ENCODE measurements at places on chromosomes 16 and 17. TPM values are rescaled to one million over a fixed set of nuclear protein-coding genes. Genes with fewer than 3 reads are reported as not detected.

Gene PVALEF
- 0.21 TPM for total RNA-seq

DNA sequence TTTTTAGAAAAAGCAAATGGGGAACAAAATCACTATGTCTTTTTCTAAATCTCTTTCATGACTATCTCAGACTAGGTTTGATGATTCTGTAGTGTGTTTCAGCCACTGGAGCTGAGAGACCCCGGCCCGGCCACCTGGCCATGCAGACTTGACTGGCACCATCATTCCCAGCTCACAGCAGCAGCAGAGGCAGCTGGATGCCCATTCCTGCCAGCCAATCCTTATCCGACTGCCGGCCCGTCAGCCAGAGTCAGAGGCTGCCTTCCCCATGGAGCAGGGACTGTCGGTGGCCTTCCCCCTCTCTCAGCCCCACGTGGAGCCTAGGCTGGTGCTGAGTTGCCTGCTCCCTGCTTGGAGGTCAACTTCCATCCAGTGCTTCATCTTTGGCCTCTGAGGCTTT is 56.0 kb upstream of the WSB1 start:
- DNase-seq, result no peak

Gene FOXL1
- total RNA-seq, result 1.5 TPM

DNA sequence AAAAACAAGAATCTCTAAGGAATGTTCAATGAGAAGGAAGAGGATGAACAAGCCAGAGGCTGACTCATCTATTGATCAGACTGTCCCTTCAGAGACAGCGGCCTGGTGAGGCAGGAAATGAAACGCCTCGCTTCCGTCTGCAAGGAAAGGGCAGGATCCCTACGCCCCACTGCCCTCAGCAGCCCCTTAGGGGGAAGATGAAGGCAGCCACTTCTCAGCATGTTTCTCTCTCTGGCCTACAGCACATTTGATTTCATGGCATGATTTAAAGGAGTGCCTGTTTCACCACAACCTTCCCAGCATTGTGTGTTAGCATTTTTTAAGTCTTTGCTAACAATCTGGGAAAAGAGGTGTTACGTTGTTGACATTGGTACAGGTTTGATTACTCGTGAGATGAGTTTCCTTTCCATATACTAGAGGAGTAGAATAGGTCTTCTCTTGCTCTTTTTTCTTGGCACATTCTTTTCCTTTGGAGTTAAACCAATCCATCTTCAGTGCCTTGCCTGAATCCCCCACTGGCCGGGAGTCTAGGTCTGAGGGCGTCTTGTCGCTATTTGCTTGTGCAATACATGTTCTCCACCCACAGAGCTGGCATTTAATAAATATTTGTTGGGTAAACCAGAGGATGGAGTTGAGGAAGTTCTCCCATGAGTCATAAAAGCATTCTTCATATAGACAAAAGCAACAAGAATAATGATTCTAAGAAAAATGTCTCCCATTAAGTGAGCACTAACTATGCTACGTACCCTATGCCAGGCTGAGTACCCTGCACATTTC is 47.4 kb downstream of the RBFOX3 start:
- DNase-seq, result no peak

DNA sequence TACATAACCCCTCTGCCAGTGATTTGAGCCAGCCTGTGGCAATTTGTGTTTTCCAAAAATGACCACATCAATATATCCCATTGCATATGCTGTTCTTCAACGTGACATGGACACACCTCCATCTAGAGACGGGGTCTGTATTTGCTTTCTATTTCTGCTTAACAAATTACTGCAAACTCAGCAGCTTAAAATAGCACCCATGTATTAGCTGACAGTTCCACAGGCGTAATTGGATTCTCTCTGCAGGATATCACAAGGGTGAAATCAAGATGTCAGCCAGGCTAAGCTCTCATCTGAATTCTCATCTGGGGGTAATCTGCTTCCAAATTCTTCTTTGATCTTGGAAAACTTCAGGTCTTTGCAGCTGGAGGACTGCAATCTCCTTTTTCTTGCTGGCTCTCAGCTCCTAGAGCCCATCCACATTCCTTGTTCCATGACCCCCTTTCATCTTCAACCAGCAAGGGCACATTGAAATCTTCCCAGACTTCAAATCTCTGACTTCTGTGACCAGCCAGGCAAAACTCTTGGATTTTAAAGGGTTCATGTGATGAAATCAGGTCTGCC is 8.2 kb downstream of the KRT9 start:
- DNase-seq, result no peak

Gene CA7
- 0.70 TPM for total RNA-seq

Gene COX10
- 24.5 TPM for total RNA-seq

- no peak for DNase-seq
Measured at GRCh38 chr16:67017421-67017750, 11.6 kb upstream of the CBFB start.

- DNase-seq, result no peak
Measured at GRCh38 chr17:64938925-64939474, 19.7 kb upstream of the LRRC37A3 start.

- DNase-seq, result no peak
Measured at GRCh38 chr16:90022209-90023077, 3.2 kb upstream of the DBNDD1 start.
